Fibroblast of gingiva (primary cell): ENCODE measurements at places on chromosomes 16 and 17.
A peak's percentile ranks its signal among the peaks of the same experiment; 100 is the strongest.

DNA sequence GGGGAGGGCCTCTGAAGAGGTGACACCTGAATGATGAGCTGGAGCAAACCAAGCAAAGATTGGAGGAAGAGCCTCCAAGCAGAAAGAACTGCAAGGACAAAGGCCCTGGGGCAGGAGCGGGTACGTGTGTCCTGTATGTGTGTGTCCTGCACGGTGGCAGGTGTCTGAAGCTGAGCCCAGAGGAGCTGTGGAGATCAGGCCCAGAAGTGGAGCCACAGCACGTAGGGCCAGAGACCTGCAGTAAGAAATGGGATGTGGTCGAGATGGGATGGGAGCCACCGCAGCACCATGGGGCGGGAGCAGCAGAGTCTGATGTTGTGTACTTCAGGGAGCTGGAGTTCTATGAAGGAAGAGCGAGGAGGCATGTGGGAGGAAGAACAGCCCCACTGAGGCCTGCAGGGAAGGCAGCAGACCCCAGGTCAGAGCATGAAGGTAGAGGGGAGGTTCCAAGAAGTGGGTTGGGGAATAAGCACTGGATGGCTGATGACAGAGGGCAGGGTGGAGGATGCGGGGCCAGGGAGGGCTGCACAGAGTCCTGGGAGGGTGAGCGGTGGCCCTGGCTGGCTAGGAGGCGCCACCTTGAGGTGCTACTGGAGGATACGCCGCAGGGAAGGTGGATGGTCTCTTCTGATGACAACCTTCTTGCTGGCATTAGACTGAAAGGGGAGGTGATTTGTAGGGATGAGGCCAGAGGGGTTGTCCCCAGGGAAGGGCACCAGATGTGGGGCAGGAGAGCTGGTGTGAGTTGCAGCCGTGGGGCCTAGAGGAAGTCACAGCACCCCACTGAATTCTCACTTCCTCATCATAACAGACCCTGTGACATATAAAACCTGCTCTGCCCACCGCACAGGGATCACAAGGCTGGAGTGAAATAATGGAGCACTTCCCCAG is 10.6 kb upstream of the CETP start:
- DNase-seq: peak; percentile 46

GRCh38 chr17:8701221-8701620 is 43.4 kb downstream of the CCDC42 start:
- DNase-seq: no peak

DNA sequence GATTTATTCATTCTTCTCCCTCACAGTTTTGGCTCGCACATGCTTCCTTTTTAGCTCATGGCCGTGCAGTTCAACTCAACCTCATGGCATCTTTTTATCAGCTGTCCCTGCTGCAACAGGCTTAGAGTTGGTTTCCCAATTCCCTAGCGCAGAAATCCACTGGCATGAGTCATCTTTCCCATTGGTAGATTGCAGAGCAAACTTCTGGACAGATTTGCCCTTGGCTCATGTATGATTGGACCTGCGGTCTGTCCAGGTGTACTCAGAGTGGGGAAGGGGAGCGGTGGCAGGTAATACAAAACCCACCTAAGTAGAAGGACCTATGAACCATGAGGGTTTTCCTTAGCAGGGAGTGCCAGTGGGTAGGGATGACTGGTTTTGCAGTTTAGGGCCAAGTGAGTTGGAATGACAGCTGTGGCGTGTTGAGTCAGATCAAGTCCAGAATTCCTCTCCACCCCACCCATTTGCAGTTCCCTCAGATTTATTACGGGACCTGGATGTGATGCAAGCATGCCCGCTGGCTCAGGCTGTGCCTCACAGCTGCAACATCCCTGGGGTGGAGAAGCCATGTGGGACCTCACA is 584.7 kb downstream of the WWOX start:
- peak; percentile 67 for DNase-seq

DNA sequence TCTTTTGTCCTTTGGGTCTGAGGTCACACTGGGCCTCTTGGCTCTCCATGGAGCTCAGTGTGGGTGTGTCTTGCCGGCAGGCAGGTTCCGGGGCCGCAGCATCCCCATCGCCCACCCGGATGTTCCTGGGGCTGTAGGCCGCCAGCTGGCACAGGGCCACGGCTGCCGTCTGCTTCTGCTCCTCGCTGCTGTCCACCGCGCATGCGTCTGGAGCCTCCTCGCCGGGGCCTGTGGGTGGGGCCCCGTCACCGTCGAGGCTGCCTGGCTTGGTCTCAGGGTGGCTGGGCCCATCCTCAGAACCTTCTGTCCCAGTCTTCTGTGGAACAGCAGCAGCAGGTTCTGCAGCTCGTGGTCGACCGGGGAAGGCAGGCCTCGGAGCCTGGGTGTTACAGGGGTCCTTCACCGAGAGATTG is 9.6 kb downstream of the ZNF750 start:
- DNase-seq: no peak

DNA sequence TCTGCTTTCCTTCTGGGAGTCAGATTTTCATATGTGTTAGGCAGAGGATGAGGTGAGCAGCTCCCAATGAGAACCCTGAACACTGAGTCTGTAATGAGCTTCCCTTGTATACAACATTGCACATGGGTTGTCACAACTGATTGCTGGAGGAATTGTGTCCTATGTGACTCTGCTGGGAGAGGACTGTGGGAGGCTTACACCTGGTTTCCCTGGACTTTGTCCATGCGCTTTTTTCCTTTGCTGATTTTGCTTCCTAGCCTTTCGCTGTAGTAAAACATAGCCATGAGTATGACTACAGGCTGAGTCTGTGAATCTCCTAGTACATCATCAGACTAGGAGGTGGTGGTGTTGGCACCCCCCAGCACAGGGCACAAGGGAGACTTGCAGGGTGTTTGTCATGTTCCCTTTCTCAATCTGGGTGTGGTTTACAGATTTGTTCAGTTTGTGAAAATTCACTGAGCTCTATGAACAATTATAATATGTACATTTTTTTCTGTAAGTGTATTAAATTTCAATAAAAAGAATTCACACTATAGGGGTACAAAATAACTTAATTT is 1.7 kb upstream of the PLK1 start:
- peak; percentile 13 for DNase-seq

- no peak for DNase-seq
Measured at GRCh38 chr17:65297916-65298315, 160.7 kb downstream of the RGS9 start.

- no peak for DNase-seq
Measured at GRCh38 chr17:81428516-81428915, 33.3 kb downstream of the BAHCC1 start.

DNA sequence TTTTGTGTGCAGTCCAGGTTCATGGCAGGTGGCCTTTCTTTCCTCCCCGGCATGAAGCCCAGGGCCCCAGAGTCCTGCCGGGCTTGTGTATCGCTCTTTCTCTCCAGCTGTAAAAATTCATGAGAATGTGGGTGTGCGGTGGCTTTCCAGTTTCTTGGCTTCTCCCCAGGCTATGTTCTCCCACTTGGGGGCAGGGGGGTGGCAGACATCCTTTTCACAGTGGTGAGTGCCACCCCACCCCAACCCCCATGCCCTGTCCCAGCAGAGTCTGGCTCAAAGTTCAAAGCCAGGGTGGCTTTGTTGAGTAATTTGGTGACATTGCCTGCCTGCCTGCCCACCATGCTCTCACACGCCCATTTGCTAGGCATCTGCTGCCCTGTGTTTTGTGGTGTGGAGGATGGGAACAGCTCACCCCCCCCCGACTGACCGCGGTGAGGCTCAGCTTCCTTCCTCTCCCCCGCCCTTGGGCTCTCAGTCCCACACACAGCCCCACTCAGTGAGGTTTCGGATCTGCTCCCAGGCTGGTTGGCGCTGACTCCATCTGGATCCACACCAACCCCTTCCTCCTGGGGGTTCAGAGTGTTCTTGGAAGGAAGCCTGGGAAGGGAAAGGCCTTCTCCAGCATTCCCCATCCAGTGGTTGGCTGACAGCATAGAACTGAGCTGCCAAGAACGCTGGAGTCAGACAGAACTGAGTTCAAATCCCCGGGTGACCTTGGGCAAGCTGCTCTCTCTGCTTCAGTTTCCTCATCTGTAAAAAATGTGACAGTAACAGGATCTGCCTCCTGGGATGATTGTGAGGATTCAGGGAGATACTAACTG is 36.0 kb downstream of the CHD9 start:
- DNase-seq: peak; percentile 100

DNA sequence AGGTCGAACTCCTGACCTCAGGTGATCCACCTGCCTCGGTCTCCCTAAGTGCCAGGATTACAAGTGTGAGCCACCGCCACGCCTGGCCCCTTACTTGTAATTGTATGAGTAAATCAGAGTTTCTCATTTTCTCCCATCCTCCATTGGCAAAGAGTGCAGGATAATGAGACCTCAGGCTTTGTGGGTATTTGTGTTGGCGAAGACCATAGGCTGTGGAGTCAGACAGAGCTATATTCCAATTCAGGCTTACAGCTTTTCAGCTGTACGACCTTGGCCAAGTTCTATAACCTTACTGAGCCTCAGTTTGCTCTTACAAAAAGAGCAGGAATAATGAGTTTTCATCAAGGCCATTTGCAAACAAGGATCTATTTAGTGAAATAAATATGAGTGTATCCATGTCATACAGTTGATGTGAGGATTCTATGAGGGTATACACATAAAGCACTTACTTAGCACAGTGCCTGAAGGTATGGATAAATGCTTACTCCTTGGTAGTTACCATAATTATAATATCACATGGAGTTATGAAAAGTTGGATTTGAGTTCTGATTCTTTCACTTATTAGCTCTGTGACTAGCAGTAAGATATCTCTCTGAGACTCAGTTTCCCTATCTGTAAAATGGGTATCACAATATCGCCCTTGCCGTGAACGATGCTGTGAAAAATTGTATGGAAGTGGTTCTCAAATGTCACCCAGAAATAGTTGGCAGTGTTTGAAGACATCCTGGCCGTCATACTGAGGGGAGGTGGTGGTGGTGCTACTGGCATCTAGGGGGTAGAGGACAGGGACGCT is 25.6 kb upstream of the CPPED1 start:
- no peak for DNase-seq
